ENCODE measurements at places on chromosomes 12 and 14.

DNA sequence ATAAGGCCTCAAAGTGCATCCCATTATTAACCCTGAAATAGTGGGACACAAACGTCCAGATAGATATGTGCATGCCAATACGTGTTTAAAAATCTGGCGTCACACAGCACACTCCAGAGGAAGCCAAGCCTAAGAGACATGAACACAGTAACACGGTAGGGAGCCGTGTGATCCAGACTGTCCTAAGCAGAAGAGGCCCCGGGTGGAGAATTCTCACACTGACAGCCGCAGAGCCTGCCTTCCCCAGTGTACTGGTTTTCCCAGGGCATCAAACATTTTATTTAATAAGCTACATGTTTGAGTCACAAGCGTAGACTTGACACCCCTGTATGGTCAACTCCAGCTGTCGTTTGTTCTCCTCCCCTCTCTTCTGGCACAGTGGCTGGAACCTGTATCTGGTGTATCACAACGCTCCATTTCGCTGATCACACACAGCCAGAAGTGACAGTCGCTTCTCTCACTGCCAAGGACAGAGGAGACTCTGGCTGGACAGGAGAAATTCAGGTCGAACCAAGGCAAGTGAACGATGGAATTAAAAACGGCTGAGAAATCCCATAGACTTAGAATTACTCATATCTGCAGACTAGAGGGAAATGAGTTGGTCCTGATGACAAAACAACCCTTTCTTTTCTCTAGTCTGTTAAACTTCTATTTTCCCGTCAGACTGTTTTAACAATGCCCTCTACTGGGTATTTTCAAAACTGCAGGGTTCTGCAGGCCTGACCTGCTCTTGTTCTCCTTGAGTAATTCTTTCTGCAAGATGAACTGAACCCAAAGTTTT, 359.9 kb downstream of the RGS6 start:
- no peak for DNase-seq

DNA sequence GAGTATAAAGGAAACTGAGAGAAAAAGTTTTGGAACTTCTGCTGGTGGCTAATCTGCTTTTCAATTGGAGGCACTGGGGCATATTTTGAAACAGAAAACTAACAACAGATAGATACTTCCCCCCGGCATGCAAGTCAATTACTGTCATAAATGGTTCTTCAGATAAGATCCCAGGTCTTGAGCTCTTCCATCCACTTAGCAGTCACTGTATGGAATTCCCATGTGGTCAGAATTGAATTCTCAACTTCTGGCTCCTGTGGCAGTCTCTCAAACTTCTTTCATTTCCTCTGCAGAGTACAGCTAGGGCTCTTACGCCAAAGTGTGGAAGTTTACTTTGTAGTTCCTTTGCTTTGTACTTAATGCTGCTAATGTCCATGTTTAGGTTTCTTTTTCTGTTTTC, 452.2 kb downstream of the IPO8 start:
- no peak for DNase-seq

DNA sequence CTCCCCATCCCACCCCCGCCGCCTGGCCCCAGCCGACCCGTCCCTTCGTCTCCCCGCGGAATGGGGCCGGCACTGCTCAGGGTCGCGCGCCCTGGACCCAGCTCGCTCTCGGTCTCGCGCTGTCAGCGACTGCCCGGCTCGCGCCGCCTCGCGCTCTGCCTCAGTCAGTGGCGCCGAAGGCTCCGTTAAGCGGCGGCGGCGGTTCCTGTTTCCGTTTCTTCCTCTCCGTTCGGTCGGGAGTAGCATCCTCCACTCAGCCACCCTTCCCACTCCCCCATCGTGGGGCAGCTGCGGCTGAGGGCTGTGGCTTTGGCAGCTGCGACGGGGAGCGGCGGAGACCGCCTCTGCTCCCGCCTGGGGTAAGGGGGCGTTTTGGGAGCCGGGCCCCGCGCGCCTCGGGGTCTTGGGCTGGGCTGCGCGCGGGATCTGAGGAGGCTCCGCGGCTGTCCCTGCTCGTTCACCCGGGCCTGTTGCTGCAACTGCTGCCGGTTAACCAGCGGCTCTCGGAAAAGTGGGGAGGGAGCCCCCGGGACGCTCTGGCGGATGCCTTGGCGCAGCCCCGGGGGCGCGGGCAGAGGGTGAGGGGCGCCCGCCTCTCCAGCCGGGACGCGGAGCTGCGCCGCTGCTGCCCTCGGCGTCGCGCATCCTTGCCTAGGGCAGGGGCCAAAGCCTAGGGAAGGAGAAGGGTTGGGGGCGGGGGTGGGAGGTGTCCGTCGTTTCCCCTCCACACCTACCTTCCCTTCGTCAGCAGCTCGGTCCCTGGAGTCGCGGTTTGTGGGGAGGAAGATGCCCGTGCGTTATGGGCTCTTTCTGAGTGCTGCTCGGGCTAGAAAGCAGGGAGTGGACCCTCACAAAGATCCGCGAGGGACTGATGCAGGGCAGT, 567 bp downstream of the FUT8 start:
- DNase-seq: peak; percentile 28

- no peak for DNase-seq
Measured at GRCh38 chr12:66340131-66340530, 37.8 kb downstream of the HELB start.

All from CD4-positive, alpha-beta T cell treated with Interleukin-17A for 1 hour (primary cell).